ENCODE measurements at places on chromosomes 7 and 10. TPM values are rescaled to one million over a fixed set of nuclear protein-coding genes. Genes with fewer than 3 reads are reported as not detected.

DNA sequence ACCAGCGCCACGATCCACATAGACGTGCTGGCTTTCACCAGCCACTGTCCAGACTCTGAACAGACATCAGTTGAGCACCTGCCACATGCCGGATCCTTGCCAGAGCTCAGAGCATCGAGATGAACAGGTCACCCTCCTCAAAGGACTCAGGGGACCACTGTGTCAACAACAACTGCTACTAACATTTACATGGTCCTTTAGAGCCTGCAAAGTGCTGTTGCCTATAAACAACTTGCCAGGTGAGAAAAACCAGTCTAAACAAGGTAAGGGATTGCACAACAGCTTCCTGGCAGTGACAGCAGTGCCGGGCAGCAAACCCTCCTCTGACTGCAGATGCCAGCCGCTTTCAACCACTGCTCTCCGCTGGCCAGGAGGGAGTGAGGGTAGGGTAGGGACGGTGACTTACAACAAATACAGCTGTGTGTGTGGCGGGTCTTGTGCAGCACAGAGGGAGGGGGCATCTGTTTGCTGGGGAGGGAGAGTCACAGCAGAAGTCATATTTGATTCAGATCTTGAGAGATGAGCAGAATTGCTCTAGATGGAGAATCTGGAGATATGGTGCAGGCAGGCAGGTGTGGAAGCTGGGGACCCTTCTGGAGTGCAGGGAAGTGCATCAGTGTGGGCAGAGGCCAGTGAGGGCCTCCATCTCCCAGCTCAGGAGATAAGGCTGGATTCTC, 32.8 kb upstream of the RHEB start:
- DNase-seq = no peak

DNA sequence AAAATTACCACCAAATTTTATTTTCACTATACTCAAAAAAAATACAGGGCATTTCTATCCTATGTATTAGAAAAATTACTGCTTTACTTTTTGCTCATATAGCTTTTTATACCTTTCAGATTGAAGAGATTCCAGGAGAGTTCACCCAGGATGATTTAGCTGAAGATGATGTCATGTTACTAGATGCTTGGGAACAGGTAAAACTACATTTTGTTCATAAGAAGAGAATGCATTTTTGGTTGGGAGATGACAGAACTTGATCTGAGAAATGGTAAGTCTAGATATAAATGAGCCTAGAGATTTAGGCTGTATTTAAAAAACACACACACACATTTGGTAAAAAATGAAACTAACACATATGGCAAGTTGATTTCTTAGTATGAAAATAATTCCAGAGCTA, 38.1 kb upstream of the ARL4A start:
- DNase-seq = no peak

VSTM4 gene
- total RNA-seq = 2.3 TPM

FAM13C gene
- total RNA-seq = 2.9 TPM

Data from neural crest cell (in vitro differentiated cells).